Fibroblast of the conjunctiva (primary cell): ENCODE measurements at places on chromosomes 5 and 9.

DNA sequence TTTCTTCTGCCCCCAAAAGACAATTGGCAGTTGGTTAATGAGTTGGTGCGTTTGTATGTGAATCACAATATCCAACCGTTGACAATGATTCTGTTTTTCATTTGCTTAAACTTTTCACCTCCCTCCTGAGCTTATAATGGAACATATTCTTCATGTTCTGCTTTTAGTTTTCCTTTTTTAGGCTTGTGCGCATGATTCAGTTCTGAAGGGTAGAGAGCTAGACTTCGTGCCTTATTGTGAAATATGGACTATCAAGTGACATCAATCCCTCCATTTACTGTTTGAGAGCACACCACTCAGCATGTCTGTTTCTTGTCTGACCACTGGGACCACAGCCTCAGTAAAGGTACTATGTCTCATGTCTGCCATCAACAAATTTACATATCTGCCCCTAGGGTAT is 30.5 kb upstream of the LPAR1 start:
- peak; percentile 57 for DNase-seq

- DNase-seq: no peak
Observed at GRCh38 chr5:6674421-6674820, 38.8 kb upstream of the TENT4A start.

DNA sequence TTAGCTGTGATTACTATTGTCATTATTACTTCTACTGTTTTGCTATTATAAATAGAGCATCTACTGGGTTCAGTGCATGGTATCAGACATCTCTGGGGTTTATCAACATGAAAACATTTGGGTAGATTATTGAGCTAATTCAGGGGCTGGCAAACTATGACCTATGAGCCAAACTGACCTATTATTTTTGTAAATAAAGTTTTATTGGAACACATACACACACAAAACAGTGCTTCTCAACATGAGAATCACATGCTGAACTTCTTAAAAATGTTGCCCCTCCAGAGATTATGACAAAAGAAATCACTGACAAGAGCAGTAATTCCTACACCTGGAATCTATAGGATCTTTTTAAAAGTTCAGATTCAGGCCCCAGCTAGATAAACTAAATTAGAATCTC is 30.4 kb downstream of the SLC31A2 start:
- no peak for DNase-seq

- DNase-seq: no peak
Observed at GRCh38 chr5:11384441-11385250, 519.6 kb downstream of the CTNND2 start.

GRCh38 chr5:99316484-99316883 is 387.7 kb upstream of the CHD1 start:
- DNase-seq: no peak

DNA sequence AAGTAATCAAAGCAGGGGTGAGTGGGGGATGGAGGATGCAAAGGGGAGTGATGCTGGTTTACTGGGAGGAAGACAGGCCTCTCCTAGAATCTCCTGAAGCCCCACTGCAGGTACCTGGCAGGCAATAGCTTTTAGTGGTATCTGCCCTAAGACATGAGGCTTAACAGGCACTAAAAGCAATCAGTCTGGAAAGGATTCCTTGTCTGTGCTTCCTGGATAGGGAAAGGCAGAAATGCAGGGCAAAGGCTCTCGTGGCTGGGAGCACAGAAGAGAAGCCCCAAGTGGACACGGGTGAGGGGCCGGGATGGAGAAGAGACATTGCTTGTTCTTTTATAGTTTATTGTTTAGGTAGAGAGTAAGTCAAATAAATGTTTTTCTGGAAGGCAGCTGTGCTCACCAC is 40.1 kb downstream of the CCNJL start:
- no peak for DNase-seq

- no peak for DNase-seq
Observed at GRCh38 chr9:116692616-116693015, 5.5 kb downstream of the TRIM32 start.
